T-helper 17 cell (primary cell): ENCODE measurements at places on chromosomes 11 and 22. TPM values are rescaled to one million over a fixed set of nuclear protein-coding genes. Genes with fewer than 3 reads are reported as not detected.

- no peak for DNase-seq
- peak overlapping the region; percentile 94 for H3K4me3 ChIP-seq
- no peaks in the 10 kb centered on the region for H3K36me3 ChIP-seq
- H3K27ac ChIP-seq, result peak overlapping the region; percentile 94
- peaks cover 26% of the 10 kb centered on the region for H3K4me1 ChIP-seq
These were observed 789 bp upstream of the POLA2 start for GRCh38 chr11:65260756-65261590.

SNX32 gene
- total RNA-seq, result 0.34 TPM

OAF gene
- total RNA-seq, result 1.3 TPM

RIC3 gene
- 52.9 TPM for total RNA-seq

NRIP3 gene
- 3.8 TPM for total RNA-seq

DNA sequence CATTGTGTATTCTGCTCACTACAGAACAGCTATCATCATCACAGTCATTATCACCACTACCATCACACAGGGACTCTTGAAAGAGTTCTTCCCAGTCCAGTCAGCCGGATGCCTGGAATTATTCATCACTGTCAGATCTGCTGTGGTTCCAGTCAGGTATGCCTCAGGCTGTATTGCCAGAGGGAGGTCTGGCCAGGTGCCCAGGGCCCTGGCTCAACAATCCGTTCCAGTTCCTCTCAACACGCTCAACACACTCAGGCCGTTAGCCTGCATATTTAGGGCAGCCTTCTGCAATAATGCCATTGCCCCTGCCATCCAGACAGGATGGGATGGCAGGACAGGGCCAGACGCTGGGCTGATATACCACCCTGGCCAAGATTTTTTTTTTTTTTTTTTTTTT is 28.6 kb upstream of the RASL10A start:
- H3K4me3 ChIP-seq, result no peak overlapping the region
- no peak for DNase-seq
- no peaks in the 10 kb centered on the region for H3K27me3 ChIP-seq
- H3K27ac ChIP-seq, result peak overlapping the region; percentile 79

OR5B21 gene
- 0.50 TPM for total RNA-seq

FLRT1 gene
- total RNA-seq, result not detected

SMCO4 gene
- total RNA-seq, result 8.9 TPM

DNA sequence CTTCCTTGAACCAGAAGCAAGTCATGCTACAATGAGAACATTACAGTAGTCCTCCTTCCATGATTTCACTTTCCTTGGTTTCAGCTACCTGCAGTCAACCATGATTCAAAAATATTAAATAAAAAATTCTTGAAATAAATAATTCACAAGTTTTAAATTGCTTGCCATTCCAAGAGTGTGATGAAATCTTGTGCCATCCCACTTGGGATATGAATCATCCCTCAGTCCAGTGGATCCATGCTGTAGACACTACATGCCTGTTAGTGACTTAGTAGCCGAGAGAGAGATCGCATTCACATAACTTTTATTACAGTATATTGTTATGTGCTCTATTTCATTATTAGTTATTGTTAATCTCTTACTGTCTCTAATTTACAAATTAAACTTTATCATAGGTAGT is 6.0 kb downstream of the HOATZ start:
- H3K4me3 ChIP-seq, result no peak overlapping the region
- DNase-seq, result no peak
- H3K36me3 ChIP-seq, result no peaks in the 10 kb centered on the region
- H3K4me1 ChIP-seq, result no peaks in the 10 kb centered on the region
- no peak overlapping the region for H3K27ac ChIP-seq

- no peaks in the 10 kb centered on the region for H3K27me3 ChIP-seq
These were observed 37.8 kb downstream of the ZNF143 start for GRCh38 chr11:9498457-9499078.

DNA sequence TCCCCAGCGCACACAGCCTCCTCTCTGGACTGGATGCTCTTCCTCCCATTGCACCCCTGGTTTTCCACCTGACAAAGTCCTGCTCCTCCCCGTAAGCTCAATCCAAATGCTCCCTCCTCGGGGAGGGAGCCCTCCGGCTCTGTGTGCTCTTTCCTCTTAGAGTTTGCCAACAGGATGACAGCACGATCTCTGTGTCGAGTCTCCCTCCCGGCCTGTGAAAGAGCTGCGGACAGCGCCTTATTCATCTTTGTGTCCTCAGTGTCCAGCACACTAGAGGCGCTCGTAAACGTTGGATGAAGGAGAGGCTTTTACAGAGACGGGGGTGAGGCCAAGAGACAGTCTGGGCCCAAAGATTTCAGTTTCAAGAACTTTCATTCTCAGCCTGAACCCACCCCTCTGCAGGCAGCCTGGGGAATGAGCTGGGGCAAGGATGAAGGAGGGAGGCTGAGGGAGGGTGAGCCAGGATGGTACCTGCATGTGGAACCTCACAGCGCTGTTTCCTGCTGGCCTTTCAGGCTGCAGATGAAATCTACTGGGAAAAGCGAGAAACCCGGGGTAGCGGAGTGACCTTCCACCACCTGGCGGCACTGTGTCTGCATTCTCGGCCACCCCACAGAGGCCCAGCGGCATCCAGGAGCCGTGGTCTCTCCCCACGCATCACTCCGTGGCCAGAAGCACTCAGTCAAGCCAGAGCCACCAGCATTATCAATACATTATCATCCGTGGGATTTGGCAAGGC is 8.5 kb upstream of the TMPRSS4 start:
- no peak for DNase-seq
- H3K27ac ChIP-seq, result no peak overlapping the region
- H3K4me3 ChIP-seq, result no peak overlapping the region
- H3K4me1 ChIP-seq, result peaks cover 16% of the 10 kb centered on the region

DNA sequence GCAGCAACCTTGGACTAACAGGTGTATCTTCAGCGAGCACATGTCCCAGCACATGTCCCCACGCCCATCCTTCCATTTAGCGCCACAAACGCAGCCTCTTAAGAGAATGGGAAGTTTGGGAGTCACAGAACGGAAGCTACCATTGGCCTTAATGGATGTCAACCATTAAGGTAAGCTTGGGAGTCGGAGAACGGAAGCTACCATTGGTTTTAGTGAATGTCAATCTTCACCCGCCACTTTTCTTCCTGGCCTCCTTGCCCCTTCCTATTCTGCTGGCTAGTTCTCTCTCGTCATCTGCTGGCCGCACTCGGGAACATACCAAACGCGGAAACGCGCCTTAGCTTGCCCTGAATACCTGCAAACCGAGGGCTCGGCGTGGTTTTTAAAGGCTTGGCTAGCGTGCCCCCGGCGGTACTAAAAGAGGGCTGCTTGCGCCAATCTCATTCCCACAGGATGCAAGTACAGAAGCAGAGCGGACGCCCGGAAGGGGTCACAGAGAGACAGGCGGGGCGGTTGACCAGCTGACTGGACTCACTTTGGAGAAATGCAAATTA is 24.3 kb downstream of the GLYATL1 start:
- no peaks in the 10 kb centered on the region for H3K4me1 ChIP-seq
- peaks cover 59% of the 10 kb centered on the region for H3K27me3 ChIP-seq
- no peak for DNase-seq

GRCh38 chr22:46931414-46931813 is 169.0 kb downstream of the TBC1D22A start:
- DNase-seq, result no peak
- H3K4me1 ChIP-seq, result peaks cover 26% of the 10 kb centered on the region
- peaks cover 2% of the 10 kb centered on the region for H3K36me3 ChIP-seq
- H3K27me3 ChIP-seq, result no peaks in the 10 kb centered on the region

- H3K36me3 ChIP-seq, result peaks cover 2% of the 10 kb centered on the region
- H3K4me1 ChIP-seq, result peaks cover 23% of the 10 kb centered on the region
- peaks cover 4% of the 10 kb centered on the region for H3K27me3 ChIP-seq
- no peak for DNase-seq
- H3K4me3 ChIP-seq, result peak overlapping the region; percentile 73
These were observed 12.4 kb upstream of the DSCAML1 start for GRCh38 chr11:117809236-117810055.

DNA sequence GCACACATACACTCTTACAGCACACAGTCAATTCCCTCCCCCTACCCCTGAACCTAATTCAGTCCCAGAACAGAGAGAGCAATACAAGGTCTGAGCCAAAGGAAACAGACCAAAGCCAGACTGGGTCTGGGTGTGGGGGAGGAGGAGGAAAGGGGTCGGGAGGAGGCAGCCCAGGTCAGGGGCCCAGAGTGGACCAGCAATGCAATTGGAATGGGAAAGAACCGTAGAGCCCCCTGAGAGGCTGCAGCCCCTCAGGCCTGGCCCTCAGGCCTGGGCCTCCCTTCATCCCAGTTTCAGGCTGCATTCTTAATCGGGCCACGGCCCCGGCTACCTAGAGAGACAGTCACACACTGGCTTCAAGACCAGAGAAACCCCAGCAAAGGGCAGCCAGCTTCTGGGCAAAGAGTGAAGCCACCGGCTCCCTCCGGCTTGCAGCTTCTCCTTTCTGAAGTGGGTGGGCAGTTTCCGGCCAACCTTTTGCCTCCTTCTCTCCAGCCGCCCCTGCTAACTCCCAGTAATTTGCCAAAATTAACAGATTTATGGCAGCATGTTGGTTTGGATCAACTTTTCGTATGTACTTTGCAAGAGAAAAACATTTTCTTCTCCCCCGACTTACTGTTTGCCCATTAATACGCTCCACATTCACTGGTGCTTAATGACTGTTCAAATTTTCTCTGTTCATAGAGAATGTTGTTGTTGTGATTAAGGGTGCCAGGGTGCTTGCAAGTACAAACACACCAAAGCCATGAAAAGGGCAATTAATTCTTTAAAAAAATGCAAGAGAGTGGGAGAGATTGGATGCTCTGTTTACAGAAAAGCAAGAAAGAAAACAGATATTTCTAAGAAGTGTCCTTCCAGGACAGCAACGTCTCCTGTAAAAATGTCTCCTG is 488.3 kb downstream of the MN1 start:
- no peak overlapping the region for H3K4me3 ChIP-seq
- peaks cover 13% of the 10 kb centered on the region for H3K27me3 ChIP-seq
- H3K4me1 ChIP-seq, result no peaks in the 10 kb centered on the region
- H3K27ac ChIP-seq, result no peak overlapping the region
- DNase-seq, result no peak
- H3K36me3 ChIP-seq, result no peaks in the 10 kb centered on the region

DNA sequence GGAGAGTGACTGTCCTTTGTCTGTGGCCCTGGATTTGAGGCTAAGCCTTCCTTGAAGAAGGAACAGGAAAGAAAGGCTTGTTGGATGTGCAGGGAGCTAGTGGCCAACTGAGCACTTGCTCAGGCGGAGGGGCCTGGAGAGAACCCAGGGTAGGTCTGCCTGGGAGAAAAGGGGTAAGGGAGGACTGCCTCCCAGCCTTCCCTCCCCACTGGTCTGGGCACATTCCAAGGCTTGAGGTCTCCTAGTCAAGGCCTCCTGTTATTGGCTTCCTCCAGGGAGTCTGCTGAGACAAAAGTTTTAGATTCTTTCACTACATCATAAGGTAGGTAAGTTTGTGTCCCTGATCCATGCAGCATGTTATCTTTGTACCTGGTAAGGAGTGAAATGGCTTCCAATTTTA is 15.2 kb downstream of the KCNQ1OT1 start:
- H3K4me3 ChIP-seq, result no peak overlapping the region
- H3K27ac ChIP-seq, result no peak overlapping the region
- H3K27me3 ChIP-seq, result no peaks in the 10 kb centered on the region
- H3K36me3 ChIP-seq, result no peaks in the 10 kb centered on the region

- no peak overlapping the region for H3K4me3 ChIP-seq
- H3K27me3 ChIP-seq, result peaks cover 34% of the 10 kb centered on the region
- peaks cover 2% of the 10 kb centered on the region for H3K36me3 ChIP-seq
- H3K27ac ChIP-seq, result no peak overlapping the region
These were observed 4.2 kb downstream of the IL17REL start for GRCh38 chr22:50008151-50009040.

- no peaks in the 10 kb centered on the region for H3K27me3 ChIP-seq
- no peak overlapping the region for H3K27ac ChIP-seq
- peaks cover 3% of the 10 kb centered on the region for H3K36me3 ChIP-seq
- no peak overlapping the region for H3K4me3 ChIP-seq
- H3K4me1 ChIP-seq, result peaks cover 8% of the 10 kb centered on the region
These were observed 23.4 kb downstream of the C2CD3 start for GRCh38 chr11:74147199-74147929.

DNA sequence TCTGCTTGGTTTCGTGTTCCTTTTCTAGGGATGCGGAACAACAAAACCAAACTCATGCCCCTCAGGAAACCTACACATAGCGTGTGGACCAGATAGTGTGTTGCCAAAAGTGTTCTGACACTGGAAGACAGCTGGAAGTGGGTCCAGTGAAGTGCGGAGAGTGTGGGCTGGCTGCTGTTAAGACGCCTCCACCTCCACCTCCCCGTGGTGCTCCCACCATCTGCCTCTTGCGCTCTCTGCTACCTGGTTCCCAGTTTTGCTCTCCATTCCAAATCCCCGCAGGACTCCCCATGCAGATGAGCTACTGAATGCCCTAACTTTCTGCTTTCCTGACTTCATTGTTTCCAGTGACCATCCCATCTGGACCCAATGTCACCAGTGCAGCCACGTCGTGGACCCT is 51.8 kb downstream of the NCAPD3 start:
- no peaks in the 10 kb centered on the region for H3K27me3 ChIP-seq
- DNase-seq, result no peak
- H3K4me3 ChIP-seq, result no peak overlapping the region
- no peak overlapping the region for H3K27ac ChIP-seq
- H3K4me1 ChIP-seq, result no peaks in the 10 kb centered on the region

DNA sequence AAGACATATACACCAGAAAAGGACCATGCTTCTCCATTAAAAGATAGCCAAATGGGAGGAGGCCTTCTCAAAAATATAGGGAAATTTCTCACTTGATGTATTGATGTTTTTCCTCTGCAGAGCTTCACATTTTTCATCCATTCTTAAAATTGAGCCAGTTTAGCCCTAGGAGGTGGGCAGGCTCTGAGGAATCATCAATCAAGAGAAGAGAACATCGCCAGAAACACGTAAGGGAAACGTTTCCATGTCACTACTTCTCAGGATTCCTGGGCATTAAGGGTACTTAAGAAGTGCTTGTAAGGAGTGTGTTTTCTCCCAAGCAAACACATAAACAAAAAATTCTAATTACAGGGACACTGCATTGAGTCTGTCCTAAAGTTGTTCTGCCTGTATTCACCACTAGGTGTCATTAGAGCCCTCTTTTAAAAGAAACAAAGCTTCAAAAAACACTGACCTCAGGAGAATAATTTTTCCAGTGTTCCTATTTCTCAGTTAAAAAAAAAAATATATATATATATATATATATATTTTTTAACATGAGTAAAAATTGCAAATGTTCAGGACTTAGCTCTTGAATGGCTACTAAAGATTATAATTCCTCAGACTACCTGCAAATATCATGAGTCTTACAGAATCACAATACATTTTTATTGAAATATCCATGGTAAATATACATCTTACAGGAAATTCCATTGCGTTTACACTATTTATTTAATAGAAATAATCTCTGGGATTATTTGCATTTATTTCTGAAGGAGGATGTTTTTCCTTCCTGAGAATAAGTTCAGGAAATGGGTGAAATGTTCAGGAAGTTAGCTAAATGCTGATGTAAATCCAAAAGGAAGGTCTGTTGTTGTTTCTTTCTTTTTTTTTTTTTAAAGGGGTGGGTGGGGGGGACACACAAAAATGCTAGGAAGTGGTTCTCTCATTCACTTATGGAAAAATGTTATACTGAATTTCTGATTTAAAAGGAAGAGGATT is 16.0 kb downstream of the FZD4 start:
- H3K4me1 ChIP-seq, result peaks cover 7% of the 10 kb centered on the region
- H3K27me3 ChIP-seq, result peaks cover 12% of the 10 kb centered on the region
- no peaks in the 10 kb centered on the region for H3K36me3 ChIP-seq
- H3K27ac ChIP-seq, result no peak overlapping the region

- DNase-seq, result no peak
- H3K4me3 ChIP-seq, result no peak overlapping the region
- H3K27ac ChIP-seq, result peak overlapping the region; percentile 27
These were observed 4.5 kb downstream of the GSTT2 start for GRCh38 chr22:23984430-23984829.

GRCh38 chr22:44710474-44711240 is 8.7 kb downstream of the PRR5 start:
- no peak for DNase-seq
- H3K4me3 ChIP-seq, result peak overlapping the region; percentile 81
- H3K4me1 ChIP-seq, result peaks cover 27% of the 10 kb centered on the region
- no peaks in the 10 kb centered on the region for H3K27me3 ChIP-seq
